ENCODE measurements at places on chromosomes 6 and 20.

- DNase-seq: no peak
Measured at GRCh38 chr6:143969077-143969476, 39.0 kb downstream of the PLAGL1 start.

- DNase-seq: no peak
Measured at GRCh38 chr6:74137911-74138310, 441.9 kb downstream of the CD109 start.

DNA sequence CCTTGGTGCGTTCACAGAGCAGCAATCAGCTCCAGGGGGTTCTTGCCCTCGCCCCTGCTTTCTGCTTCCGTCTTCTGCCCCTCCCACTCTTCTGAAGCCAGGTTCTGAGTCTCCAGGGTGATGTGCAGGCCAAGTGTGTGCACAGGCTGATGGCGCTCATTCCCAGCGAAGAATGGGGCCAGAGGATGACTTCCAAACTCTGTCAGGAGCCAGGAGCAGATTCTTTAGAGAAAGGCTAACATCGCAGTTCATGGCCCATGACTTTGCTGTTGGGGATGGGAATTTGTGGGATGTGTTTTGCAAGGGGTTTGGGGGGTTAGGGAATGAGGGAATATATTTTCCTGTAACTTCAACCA is 56.1 kb upstream of the CCN6 start:
- no peak for DNase-seq

DNA sequence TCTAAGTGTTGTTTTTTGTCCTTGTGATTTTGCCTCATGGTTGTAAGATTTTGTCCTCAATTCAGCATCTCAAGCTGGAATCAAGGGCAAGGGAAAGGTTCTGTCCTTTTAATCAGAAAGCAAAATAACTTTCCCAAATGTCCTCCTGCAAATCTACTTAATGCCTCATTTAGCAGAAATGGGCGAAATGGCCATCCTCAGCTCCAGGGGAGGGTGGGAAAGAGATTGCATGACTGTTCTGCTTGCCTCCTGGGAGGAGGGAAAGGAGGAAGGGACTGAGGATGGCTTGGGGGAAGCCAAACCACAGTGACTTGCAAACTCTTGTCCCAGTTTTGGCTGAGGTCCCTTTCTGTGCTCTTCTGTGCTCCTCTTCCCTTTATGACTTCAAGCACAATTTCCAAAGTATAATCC is 43.4 kb downstream of the TNFAIP3 start:
- DNase-seq: no peak

GRCh38 chr6:151389618-151390275 is 1.6 kb downstream of the ZBTB2 start:
- DNase-seq: peak; percentile 39

DNA sequence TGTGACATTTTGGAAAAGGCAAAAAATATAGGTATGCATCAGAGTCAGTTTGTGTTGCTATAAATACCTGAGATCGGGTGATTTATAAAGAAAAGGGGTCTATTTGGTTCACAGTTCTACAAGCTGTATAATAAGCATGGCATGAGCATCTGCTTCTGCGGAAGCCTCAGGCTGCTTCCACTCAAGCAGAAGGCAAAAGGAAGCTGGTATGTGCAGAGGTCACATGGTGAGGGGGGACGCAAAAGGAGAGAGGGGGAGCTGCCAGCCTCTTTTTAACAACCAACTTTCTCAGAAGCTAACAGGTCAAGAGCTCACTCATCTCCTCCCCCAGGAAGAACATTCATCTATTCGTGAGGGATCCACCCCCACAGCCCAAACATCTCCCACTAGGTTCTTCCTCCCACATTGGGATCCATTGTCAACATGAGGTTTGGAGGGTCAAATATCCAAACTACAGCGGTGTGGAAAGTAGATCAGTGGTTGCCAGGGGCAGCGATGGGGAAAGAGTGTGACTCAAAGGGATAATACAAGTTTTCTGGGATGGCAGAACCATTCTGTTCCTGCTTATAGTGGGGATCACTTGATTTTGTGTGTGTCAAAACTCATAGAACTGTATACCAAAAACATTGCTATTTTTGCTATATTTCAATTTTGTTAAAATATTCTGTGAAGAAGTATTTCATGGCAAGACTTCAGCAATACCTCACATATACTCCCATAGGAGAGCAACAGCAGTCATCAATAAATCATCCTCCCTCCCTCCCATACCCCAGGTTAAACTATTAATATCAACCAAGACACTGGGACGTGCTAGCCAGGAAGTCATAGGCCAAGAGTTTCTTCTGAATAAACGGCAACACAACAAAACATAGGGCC is 9.9 kb upstream of the FAM50B start:
- no peak for DNase-seq

DNA sequence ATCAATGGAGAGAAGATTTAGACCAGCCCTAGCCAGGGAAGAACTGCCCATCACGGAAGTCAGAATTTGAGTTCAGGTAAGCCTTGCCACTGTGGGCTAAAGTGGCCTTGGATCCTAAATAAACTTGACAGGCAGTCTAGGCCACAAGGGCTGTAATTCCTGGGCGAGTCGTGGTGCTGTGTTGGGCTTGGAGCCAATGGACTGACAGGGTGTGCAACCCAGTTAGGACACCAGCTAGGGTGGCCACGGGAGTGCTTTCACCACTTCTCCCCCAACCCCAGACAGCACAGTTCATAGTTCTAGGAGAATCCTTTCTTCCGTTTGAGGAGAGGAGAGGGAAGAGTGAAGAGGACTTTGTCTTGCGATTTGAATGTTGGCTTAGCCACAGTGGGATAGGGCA is 422.4 kb downstream of the DOK5 start:
- no peak for DNase-seq

DNA sequence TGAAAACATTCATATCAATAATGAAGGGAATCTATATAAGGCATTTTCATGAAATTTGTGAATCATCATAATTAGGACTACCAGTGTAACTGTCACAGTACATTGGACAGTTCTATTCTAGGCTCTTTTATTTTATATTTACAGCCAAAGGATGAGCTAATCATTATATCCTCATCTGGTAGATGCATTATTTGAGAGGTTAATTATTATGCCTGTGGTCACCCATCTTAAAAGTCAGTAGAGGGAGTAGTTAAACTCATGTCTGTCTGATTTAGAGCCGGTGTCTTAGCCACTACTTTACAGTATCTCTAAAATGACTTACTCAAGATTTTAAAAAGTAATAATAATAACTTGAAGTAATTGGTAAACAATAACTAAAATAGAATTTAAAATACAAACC is 899.3 kb upstream of the MAP3K7 start:
- no peak for DNase-seq

GRCh38 chr6:112773187-112773586 is 426.1 kb downstream of the RFPL4B start:
- DNase-seq: no peak

DNA sequence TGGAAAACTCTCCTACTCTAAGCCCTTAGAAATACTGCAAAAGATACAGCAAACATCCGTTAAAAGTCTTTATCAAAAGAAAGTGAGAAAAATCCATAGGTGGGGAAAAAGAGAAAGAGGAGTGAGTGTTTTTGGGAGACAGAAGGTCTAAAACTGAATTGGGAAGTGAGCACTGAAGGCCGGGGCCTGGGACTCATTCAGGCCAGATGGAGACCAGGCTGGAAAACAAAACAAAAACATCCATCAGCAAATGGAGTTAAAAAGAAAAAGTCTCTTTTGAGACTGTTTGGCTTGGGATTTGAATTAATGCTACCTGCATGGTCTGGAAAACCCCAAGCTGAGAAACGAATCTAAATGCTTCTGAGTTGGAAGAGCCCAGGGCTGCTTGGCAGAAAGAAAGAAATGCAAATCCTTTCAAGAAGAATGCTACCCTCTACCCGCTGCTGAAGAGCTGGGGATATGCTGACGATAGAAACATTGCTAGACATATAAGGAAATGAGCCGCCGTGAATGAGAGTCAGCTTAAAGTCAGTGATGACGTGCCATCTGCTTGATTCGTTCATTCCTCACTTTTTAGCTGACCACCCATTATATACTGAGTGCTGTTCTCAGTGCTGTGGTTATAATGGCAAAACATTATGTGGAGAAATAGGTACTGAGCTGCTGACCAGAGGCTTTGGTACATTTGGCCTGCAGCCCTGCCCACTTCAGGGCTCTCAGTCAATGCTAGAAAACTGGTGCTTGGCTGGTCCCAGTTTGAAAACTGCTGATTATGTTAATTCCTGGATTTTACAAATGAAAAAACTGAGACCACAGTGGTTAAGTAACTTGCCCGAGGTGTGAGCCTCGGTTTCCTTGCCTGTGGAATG is 28.0 kb upstream of the TULP4 start:
- no peak for DNase-seq

DNA sequence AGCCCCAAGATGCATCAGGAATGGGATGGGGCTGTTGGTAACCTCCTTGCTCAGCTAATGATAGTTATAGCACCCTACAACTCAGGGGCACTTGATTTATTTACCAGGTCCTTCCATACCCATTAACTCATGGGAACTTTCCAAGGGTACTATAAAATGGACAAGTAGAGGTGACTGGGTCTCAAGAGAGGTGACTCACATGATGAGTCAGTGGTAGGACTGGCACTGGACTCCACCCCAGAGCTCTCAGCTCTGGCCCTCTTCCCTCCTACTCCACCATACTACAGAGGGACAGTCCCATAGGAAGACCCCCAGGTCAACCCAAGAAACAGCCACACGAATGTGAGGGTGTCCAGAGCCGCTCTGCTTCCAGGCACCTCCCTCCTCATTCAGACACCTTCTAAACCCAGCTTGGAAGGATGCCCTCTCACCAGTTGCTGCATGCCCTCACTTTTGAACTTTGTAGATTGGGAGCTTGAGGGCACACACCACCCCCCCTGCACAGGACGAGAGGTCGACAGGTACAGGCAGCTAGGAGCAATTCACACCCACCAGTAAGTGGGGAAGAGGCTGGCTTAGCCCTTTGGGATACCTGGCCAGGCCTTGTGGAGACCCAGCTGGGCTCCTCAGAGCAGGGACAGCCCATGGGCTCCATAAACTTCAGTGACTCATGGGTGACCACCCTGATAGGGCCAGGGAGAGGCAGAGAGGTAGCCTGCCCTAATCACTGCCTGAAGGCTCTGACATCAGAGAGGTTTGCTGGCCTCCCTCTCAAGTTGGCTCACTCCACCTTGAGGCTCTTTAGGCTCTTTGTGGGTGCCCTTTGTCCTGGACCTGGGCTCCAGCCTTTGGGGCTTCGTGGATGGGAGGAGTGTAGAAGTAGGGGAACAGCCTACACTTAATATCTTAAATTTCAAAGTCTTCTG is 81.6 kb upstream of the MLN start:
- no peak for DNase-seq

GRCh38 chr6:170147056-170147787 is 143.7 kb downstream of the DLL1 start:
- no peak for DNase-seq

GRCh38 chr6:47633141-47633540 is 65.2 kb upstream of the ADGRF4 start:
- DNase-seq: no peak

- no peak for DNase-seq
Measured at GRCh38 chr20:20658871-20659431, 53.5 kb downstream of the RALGAPA2 start.

- DNase-seq: no peak
Measured at GRCh38 chr20:54491506-54491905, 16.1 kb downstream of the DOK5 start.

DNA sequence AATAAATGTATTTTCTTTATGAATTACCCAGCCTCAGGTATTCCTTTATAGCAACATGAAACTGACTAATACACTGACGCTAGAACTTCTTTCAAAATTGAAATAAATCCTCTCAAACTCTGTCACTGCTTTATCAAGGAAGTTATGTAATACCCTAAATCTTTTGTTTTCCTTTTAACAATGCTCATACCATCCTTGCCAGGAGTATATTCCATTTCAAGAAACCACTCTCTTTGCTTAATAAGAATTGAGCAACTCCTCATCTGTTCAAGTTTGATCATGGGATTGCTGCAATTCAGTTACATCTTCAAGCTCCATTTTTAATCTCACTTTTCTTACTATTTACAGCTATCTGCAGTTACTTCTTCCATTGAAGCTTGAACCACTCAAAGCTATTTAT is 707.6 kb upstream of the MARCKS start:
- DNase-seq: no peak

DNA sequence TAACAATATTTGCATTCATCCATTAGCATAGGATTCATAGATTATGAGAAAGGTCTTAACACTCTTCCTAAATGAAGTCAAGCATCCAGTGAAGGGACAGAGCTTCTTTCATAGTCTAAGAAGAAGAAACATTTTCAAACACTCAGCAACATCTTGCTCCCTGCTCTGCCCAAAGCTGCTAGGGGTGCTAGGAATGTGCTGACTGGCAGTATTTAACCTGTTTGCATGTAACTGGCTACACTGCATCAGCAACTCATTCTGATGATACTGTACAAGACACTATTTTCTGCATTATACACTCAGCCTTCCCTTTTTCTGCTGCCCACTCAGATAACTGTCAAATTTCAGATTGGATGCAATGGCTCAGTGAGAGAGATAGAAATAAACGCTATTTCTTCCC is 495.1 kb upstream of the ARID1B start:
- DNase-seq: no peak

DNA sequence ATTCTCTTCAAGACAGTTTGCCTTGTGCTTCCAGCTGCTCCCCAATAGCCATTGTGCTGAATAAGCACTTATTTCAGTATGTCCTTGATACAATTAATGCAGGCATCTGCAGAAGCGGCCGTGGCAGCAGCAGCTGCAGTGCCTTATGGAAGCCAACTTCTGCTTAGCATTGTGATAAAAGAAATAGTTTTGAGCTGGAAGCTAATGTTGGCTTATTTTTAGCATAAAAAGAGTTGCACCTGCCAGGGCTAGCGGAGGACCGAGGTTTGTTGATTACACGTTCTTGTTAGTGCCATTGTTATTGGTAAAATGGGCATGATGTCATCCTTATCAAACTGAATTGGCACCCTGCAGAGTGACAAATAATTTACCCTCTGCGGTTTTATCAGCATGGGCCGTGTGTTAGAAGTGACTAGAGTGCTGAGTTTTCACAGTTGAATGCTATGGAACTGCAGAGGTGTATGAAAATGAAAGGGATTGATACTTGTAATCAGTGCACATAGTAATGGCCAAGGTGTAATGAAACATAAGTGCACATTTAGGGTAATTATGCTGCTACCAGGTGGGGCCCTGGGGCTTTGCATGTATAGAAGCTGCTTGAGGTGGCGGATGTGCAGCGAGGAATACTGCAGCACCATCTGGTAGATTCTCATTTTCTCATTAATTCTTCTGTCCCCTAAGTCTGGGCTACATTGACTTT is 334.3 kb downstream of the CDKAL1 start:
- no peak for DNase-seq

- no peak for DNase-seq
Measured at GRCh38 chr6:29728173-29728874, 5.1 kb downstream of the HLA-F start.

All from frontal cortex (tissue), 4 donors.